Stimulated activated CD4-positive, alpha-beta T cell treated with anti-CD3 and anti-CD28 coated beads, Interleukin-15, amount 100 ng/mL, for 24 hours (primary cell): ENCODE measurements at places on chromosomes 11 and 22.

- DNase-seq, result no peak
Observed at GRCh38 chr11:43947003-43947500, 4.6 kb downstream of the C11orf96 start.

DNA sequence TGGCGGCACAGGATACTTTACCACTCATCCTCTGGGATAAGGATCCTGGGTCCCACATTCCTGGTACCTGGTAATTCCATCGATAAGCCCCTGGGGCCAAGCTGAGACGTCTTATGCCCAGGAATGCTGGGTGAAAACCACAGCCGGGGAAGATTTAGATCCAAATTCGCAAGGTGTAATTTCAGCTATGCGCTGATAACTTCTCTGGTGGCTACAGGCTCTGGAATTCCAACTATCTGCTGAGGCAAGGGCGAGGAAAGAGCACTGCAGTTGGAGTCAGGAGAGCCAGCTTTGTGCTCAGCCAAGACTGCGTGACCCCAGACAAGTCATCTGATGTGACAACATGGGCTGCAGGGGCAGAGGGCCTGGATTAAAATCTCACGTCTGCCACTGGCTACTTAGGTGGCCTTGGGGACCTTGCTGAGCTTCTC is 9.9 kb upstream of the MYEOV start:
- DNase-seq, result no peak

- no peak for DNase-seq
Observed at GRCh38 chr11:86418917-86419316, 44.2 kb downstream of the CCDC81 start.

DNA sequence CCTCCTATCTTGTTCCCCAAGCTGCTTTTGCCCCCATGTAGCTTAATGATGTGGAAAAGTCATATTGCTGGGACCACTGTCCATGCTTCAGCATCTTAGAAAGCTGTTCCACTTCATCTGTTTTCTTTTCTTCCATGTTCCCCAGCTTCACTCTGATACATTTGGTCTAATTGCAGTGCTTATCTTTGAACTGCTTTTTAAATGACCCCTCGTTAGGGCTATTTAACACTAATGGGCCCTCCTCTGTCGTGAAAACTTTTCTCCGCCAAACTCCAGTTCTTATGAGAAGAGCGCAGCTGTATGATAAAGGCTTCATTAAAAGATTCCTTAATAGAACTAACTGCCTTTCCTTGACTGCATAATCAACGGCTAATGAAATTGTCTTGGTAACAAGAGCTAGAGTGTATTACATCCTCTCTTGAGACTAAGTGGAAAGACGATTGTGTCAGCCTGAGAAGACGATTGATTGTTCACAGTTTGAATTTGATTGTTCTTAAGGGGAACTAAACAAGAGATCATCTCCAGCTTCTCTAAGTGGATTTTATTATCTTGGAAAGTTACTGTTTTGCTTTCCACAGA is 165.0 kb upstream of the MTNR1B start:
- no peak for DNase-seq

GRCh38 chr11:92284558-92284957 is 59.9 kb downstream of the FAT3 start:
- DNase-seq, result no peak

GRCh38 chr11:70663815-70664214 is 265.5 kb downstream of the CTTN start:
- no peak for DNase-seq

DNA sequence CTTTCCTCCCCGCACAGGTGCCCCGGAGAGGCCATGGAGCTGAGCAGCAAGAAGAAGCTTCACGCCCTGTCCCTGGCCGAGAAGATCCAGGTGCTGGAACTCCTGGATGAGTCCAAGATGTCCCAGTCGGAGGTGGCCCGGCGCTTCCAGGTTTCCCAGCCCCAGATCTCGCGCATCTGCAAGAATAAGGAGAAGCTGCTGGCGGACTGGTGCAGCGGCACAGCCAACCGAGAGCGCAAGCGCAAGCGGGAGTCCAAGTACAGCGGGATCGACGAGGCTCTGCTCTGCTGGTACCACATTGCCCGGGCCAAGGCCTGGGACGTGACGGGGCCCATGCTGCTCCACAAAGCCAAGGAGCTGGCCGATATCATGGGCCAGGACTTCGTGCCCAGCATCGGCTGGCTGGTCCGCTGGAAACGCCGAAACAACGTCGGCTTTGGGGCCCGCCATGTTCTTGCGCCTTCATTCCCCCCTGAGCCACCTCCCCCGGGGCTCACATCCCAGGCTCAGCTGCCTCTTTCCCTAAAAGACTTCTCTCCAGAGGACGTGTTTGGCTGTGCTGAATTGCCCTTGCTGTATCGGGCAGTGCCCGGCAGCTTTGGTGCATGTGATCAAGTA is 1.3 kb downstream of the TIGD3 start:
- no peak for DNase-seq

DNA sequence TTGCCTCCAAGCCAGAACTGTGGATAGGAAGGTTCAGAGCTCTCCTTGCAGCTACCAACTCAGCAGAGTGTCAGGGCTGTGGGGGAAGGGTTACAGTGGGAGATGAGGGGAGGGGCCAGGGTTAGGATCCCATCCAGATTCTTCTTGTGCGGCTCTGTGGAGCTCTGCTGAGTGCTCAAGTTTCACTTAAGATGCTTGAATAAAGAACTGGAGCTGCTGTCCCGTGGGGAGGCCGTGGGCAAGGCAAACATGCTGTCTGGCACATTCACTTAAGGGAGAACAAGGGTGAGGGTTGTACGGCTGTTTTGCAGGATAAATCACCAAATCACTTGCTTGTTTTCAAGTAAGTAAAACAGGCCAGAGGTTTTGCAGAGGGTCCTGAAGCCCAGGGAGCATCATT is 197.1 kb downstream of the FAM76B start:
- DNase-seq, result no peak

DNA sequence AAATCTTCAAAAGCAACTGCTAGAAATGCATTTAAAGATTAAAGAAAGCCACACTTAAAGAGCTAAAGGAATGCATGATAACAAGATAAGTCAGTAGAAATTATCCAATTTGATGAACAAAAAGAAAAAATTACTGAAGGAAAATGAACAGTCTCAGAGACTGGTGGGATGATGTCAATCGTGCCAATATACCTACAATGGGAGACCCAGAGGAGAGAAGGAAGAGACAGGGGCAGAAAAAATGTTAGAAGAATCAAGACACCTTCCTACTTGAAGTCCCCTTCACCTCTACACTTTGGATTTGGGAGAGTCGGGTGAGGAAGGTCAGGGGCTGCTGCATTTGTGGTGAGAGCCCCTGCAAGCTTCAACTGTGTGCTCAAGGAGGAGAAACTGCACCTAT is 216.3 kb downstream of the BUD13 start:
- DNase-seq, result no peak

GRCh38 chr22:40898850-40899357 is 37.0 kb upstream of the DNAJB7 start:
- peak; percentile 43 for DNase-seq

DNA sequence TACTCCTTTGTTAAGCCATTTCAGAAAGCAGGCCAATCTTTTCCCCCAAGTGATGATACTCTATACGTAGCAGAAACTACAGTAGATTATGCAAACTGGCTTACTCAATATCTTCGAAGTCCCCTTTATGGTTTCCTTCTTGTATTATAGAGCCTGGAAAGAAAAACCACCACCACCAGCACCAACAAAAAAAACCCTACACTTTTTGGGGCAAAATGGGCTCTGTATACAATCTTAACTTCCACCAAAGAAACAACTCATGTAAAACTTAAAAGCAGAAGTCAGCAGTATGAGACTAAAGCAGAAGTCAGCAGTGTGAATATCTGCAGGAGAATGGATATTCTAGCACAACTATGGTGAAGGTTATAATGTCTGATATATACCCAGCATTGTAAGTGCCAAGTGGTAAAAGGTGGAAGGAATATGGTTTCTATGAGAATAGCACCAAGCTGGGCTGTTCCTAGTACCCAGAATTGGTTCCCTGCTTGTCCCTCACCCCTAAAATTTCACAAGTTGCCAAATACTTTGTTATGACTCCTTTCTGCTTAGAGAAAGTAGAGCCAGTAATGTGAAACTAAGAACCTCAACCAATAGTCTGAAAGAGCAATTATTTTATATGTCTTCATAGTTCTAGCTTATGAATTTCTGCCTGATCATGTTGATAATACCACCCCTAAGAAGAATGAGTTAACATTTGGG is 252.1 kb downstream of the SBF2 start:
- no peak for DNase-seq

DNA sequence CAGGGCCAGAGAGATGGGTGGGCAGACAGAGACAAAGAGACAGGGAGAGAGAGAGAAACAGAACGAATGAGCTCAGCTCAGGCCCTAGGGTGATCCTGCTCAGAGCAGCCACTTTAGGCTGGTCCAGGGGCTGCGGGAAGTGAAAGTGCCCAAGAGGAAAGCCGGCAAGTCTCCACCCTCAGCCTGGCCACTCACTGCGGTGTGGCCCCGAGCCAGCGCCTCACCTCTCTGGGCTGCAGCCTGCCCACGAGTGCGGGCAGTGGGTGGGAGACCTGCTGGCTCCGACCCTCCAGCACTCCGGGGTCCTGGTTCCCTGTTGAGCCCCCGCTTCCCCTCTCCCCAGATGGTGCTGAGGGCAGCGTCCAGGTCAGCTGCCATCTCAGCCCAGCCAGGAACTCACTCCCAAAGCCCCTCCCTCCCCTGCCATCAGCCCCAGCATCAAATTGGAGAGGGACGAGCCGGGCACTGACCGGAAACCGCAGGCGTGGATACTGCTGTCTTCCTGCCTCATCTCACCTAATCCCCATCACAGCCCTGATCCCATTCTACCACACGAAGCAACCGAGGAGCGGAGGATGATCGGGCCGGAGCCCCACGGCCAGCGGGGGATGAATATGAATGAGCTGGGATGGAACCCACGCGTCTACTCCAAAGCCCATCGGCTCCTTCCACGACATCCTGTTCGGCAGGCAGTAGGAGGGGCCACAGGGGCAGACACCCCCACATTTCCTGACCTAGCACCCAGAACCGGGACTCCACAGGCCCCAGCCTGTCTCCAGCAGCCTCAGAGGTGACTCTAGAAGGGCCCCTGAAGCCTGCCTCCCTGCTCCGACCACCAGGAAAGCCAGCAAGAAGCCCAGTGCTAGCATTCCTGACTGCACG is 16.9 kb downstream of the ELFN2 start:
- no peak for DNase-seq

- DNase-seq, result no peak
Observed at GRCh38 chr22:29693161-29693560, 26.6 kb upstream of the CABP7 start.

DNA sequence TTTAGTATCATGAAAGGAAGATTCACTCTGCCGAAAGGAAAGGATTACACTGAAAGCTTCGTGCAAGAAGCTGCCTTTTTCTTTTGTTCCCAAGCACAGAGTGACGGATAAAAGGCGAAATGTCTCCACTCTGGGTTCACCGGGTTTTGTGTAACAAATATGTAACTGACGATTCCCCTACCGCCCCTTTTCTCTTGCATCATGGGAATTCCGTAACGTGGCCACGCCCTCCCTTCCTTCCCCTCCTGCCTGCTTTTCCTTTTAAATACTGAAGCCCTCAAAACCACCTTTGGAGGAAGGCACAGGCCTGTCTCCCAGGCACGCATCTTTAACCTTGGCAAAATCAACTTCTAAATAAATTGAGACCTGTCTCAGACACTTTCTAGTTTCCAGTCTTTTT is 16.4 kb upstream of the TESMIN start:
- DNase-seq, result no peak

GRCh38 chr11:116701297-116701801 is 71.4 kb downstream of the BUD13 start:
- no peak for DNase-seq

DNA sequence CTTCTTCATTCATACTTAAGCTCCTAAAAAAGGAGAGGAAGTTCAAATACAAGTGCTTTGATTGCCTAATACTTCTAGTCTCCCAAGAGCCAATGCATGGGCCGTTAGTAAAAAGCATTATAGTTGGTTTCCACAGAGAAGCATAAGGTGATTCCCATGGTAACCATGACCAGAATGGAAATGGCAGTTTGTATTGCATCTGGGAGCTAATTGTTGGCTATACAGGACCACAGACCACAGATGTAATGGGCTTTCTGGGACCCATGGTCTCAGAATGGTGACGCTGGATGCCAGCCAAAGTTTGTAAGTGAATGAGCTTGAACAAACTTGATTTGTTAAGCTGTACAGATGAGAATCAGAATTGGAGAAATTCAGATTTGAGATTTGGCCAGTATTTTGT is 333.9 kb upstream of the C11orf87 start:
- no peak for DNase-seq

DNA sequence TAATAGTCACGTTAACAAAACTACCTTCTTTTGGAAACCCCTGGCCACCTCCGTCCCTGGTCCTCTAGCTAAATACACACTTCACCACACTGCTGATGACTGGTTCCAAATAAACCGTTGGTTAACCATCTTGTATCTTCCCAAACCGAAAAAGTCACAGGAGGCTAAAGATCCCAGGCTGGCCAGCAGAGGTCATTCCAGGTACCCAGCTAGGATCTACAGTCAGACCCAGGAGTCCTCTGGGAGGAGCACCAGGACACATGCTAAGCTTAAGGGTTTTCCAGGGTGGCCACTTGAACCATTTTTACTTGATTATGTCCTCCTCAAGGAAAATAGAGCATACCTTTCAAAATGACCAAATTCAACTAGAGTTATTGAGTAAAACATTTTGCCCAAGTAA is 103.2 kb downstream of the ETS1 start:
- no peak for DNase-seq

GRCh38 chr11:96303064-96303463 is 39.9 kb downstream of the MAML2 start:
- DNase-seq, result no peak

GRCh38 chr11:47305734-47306483 is 36.0 kb downstream of the MADD start:
- DNase-seq, result no peak

DNA sequence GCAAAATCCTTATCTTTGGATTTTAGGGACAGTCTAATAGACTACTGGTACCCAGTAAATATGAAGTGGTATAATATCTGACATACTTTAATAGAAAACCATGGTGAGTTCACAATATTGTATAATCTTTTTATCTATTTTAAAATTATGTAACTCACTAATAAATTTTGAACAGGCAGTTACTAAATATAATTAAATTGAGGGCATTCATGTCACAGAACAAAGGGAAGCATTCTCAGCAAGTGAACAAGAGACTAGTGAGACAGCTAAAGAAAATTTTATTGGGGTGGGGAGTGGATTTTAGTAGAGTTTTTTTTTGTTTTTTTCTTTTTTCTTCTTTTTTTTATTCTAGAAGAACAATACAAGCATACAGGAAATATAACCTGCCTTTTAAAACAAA is 55.0 kb downstream of the DNAJC24 start:
- no peak for DNase-seq

GRCh38 chr22:35620624-35621251 is 3.6 kb upstream of the MB start:
- DNase-seq, result no peak

DNA sequence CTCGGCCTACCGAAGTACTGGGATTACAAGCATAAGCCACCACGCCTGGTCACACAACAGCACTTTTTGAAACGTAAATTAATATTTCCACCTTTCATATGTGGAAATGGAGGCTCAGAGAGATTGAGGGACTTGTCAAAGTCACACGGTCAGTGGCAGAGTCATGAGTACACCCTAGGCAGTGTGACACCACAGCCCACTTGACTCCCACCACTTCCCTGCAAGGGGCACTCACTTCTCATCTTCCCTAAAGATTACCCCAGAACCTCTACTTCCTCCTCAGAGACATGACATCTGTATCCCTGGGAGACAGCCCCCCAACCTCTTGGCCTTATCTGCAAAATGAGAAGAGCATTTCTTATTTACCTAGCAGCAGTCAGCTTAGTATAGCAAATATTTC is 16.5 kb upstream of the MYOD1 start:
- DNase-seq, result no peak
